Muscle of arm (tissue), 14 donors: ENCODE measurements at places on chromosomes 12 and 14.
A peak's percentile ranks its signal among the peaks of the same experiment; 100 is the strongest.

DNA sequence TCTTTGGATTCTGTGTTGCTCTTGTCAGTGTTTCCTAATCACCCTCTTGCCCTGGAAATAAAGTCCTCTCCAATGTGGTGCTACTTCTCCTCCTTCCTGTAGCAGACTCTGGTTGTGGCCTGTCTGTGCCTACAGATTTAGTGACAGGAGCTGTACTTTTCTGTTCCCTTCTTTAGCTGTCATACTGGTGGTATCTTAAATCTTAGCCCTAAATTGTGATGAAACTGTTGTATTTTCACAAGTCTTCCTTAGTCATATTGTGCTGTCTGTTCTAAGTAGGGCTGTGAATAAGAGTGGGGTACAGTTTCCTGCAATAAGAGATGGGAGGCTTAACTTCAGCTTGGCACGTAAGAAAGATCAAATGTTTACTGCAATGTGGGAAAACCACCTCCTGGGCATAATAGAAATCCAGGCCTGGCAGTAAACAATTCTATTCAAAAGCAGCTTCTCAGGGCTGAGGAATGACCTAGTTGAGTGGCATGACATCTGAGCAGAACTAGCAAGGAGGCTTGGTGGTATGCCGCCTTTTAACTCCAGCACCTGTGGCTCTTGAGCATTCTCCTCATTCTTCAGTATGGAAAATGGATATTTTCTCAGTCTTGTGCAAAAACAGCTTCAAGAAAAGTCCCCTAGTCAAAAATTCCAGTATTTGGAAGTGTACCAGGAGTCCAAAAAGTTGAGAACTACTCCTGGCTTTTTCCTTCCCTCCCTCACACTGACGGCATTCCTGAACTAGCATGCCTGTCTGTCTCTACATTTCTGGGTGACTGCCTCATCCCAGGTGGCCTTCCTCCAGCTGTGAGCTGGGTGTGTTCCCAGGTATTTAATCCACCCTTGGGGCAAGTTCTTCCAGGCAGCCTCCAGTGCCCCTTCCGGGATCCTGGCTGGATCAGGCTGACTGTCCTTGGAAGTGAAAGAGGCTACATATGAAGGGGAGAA lies 19.5 kb downstream of the ANO6 start:
- DNase-seq: peak; percentile 47

DNA sequence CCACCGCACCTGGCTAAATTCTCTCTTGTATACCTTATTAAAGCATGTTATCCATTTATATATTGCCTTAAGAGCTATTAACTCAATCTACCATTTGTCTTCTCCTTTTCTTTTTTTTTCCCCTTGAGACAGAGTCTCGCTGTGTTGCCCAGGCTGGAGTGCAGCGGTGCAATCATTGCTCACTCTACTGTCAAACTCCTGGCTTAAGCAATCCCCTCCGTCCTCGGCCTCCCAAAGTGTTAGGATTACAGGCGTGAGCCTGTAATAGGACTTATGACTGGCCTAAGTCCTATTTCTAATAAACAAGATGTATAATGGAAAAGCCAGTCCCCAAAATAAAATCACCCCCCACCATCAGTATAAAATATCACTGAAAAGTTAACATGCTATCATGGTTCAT lies 14.4 kb downstream of the SNX6 start:
- DNase-seq: no peak

- DNase-seq: no peak
Observed at GRCh38 chr14:69666112-69666511, 54.7 kb downstream of the SUSD6 start.

DNA sequence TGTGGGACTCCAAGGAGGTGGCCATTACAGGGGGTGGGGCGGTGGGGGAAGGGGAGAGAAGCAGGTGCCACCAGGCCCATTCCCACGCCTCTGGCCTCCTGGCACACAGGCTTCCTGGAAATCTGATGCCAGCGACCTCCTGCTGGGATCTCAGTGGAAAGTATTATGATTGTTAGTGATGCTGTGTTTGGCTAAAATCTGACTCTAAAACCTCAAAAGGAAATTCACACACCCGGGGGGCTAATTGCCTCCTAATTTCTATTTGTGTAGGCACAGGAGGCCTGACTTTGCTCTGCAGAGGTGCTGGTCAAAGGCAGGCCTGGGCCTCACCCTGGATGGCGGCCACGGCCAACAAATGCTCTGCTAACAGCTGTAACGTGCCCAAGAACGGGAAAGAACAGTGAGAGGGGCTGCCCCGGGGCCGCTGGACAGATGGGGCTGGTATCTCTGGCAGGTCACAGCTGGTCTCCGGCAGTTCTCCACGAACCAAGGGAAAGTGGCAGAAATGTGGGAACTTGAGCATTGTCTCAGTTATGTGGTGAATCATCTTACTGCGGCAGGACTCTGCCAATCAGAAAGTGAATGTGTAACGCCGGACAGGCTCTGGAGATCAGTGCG lies 14.3 kb downstream of the FAM181A start:
- no peak for DNase-seq

GRCh38 chr14:54387328-54387727 lies 9.5 kb upstream of the CDKN3 start:
- no peak for DNase-seq

- no peak for DNase-seq
Observed at GRCh38 chr14:58712357-58712756, 74.6 kb downstream of the DACT1 start.

GRCh38 chr12:27958675-27959074 lies 13.9 kb downstream of the PTHLH start:
- DNase-seq: peak; percentile 49

- no peak for DNase-seq
Observed at GRCh38 chr12:48934312-48934706, 9.0 kb upstream of the FKBP11 start.

DNA sequence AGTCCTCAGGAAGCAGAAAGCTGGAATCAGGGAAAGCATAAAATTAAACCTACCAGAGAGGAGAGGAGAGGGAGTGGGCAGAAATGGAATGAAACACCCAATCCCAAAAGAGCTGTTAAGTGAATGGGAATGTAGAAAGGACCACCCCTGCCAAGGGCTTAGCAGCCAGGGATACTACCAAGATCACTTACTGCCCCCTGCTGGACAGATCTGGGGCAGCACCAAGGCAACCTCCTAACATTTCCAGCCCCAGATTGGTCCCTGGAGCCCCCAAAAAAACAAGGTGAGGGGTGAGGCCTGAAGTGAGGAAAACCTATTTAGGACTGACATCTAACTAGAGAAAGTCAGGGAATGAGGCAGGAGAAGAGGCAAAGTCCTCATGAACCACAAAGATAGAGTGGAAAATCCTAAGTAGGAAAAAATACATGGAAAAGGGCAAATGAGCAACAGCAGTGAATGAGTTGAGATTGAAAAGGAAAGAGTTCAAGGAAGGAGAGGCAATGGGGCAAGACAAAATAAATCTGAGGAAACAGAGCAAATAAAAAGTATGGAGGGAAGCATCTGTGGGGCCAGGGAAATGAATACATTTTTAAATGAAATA lies 11.2 kb upstream of the FKBP11 start:
- DNase-seq: peak; percentile 75

DNA sequence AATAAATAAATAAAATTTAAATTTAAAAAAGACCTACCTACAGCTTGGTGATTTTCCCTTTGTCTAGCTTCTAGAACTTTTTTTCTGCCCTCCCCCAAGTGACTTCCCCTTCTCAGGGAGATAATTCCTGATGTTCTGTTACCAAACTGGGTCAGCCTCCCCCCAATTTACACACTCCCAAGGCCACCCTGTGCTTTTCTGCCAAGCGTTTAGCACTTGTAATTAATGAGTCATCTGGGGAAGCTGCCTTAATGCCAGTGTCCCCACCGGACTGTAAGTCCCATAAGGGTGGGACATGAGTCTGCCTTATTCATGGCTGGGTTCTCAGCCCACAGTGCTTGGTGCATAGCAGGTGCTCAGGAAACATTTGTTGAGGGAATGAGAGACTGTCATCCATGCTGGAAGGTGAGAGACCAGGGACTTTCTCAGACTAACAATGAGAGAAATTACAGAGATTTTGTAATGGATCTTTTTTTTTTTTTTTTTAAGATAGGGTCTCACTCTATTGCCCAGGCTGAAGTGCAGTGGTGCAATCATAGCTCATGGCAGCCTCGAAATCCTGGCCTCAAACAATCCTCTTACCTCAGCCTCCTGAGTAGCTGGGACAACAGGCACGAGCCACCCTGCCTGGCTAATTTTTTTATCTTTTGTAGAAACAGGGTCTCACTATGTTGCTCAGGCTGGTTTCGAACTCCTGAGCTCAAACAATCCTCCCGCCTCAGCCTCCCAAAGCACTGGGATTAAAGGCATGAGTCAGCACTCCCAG lies 106.8 kb downstream of the PHETA1 start:
- no peak for DNase-seq

DNA sequence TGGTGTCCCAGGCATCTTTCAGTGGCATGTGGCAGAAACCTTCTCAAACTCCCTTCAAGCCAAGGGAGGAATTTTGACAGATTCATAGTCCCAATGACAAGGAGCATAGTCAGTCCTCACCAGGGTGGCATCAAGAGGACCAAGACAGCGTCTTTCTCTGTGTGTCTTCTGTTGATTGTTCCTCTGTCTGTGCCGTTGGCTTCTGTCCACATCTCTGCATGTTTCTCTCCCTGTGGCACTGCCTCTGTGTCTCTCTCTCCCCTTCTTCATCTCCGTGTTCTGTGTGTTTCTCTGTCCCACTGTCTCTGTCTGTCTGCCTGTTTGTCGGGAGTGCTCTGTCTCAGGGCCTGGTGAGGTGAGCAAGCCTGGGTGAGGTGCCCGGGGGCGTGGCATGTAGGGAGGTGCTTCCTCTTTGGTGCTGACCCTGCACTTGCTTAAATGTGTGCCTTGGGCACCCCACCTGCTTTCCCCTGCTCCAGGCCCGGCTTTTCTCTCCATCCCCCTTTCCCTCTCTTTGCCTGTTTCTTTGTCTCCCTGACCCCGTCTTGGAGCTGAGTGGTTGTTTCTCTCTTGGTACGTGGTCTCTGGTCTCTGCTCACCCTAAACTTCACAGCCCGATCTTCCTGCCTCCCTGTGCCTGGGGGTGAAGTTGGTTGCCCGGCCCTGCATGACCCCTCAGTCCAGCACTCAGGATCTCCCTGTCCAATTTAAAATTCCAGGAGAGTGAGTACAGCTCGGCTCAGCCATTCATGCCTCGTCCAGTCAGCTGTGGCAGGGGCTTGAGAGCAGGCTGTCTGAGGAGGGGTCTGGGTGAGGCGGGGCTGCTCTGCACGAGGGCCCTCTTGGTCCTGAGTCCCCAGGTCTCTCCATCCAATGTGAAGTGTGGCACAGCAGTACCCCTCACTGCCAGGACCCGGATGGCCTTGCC lies 28.5 kb downstream of the JDP2 start:
- DNase-seq: no peak

GRCh38 chr12:93243689-93244513 lies 133.8 kb upstream of the NUDT4 start:
- no peak for DNase-seq

GRCh38 chr12:103779410-103780092 lies 61.5 kb downstream of the NT5DC3 start:
- no peak for DNase-seq

- DNase-seq: no peak
Observed at GRCh38 chr12:6792522-6793201, 3.3 kb downstream of the CD4 start.

DNA sequence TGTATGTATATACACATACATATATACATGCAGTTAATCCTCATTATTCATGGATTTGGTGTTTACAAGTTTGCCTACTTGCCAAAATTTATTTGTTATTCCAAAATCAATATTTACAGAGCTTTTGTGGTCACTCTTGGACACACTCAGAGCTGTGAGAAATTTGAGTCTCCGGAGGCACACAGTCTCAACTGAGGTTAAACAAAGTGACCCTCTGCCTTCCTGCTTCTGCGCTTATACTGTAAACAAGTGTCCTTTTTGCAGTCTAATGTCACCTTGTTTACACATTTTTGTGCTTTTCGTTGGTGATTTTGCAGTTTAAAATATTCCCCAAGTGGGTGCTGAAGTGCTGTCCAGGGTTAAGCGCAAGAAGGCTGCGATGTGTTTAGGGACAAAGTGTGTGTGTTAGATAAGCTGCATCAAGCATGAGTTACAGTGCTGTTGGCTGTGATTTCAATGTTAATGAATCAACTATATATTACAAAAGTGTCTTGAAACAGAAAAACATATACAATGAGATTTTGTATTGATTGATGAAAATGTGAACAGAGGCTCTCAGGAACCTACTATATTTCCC lies 13.1 kb upstream of the LTA4H start:
- DNase-seq: no peak

- peak; percentile 79 for DNase-seq
Observed at GRCh38 chr14:25111061-25111601, 61.2 kb upstream of the STXBP6 start.

DNA sequence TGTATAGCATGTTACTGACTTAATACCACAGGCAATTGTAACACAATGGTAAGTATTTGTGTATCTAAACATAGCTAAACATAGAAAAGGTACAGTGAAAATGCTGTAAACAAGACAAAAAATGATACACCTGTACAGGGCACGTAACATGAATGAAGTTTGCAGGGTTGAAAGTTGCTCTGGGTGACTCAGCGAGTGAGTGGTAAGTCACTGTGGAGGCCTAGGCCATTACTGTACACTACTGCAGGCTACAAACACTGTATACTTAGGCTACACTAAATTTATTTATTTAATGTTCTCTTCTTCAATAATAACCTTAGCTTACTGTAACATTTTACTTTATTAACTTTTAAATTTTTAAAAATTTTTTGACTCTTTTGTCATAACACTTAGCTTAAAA lies 158.4 kb downstream of the IPO8 start:
- DNase-seq: no peak

GRCh38 chr12:84436134-84436533 lies 476.5 kb downstream of the SLC6A15 start:
- DNase-seq: no peak

DNA sequence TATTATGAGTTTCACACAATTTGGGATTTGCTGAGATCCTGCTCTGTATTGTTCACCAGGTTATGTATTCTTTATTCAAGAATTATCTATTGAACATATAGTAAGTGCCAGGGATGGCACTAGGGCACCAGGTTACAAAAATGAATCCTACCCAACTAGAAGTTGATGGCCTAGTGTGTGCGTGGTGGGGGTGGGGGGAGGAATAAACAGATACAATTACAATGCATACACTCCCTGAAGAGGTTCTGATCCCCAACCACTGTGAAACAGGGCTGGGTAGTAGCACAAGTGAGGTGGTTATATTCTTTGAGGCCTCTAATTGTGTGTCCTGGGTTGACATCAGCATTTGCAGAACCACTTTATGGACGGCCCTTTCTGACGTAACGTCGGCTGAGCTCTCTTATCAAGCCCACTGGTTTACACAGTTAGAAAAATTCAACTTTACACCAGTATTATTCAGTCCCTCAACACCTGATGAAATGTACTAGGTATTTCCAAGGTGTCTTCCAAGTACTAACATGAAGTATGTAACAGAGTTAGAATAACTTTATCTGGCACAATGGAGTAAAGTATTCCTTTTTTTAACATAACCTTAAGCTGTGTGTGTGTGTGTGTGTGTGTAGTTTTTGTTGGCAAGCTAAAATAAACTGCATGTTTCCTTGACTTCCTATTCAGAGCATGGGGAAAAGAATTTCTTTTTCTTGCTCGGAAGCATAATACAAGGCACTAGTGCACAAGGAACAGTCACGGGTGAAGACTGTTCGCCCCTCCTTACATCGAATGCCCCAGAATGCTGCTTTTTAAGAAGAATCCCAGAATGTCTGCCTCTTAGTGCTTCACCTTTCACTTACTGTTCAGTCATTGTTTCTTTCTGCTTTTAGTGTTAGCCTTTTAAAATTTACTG lies 8.1 kb upstream of the GLRX5 start:
- no peak for DNase-seq
